Panc1 (cell line): ENCODE measurements at places on chromosomes 3 and 15.

DNA sequence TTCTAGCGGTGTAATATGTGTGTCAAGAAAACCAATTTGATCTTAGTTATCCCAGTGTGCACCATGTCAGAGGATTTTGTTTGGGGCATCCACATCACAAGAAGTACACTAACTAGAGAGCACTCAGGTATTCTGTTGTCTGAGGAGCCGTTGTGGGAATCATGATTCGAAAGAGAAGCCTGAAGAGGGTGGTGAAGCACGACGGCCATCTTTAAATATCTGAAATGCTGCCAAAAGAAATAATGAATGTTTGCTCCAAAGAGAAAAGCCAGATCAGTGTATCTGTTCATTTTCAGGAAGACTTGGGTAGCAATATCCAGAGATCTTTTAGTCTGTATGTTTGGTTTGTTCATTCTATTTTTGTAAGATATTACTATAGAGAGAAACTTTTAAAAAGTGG is 180.7 kb downstream of the KLHL25 start:
- DNase-seq: no peak

GRCh38 chr15:65132878-65133547 is 595 bp downstream of the PDCD7 start:
- DNase-seq: no peak

GRCh38 chr3:116453666-116454346 is 8.5 kb upstream of the LSAMP start:
- no peak for DNase-seq

DNA sequence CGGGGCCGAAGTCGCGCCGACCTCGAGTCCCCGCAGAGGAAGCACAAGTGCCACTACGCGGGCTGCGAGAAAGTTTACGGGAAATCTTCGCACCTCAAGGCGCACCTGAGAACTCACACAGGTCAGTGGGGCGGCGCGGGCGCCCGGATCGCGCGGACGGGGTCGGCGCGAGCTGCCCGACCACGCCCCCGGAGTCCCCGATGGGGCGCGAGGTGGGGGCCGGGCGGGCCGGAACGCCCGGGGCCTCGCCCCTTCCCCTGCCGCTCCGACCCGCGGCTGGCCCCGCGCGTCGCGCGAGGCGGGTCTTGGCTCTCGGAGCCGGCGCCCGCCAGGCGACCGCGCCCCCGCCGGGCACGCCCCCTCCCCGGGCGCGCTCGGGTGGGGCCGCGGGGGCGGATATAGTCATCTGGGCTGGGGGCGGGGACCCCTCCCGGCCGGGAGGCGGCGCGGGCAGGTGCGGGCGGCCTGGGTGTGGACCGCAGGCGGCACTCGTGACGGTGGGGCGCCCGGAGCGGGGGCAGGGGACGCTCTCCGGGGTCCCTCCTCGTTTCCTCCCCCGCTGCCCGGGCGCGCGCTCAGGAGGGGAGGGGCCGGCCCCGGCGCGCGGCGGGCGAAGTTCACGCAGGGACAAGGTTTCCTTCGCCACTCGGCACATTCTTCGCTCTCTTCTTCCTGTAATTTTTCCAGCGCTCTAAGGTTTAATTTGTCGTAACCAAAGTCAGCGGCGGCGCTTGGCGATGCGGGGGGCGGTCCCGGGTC is 1.2 kb downstream of the KLF13 start:
- DNase-seq: no peak

GRCh38 chr3:119580067-119580760 is 922 bp downstream of the ADPRH start:
- no peak for DNase-seq
